ENCODE measurements at places on chromosomes 5 and 9.

GRCh38 chr9:35335164-35335563 is 154.7 kb upstream of the RUSC2 start:
- no peak for DNase-seq

DNA sequence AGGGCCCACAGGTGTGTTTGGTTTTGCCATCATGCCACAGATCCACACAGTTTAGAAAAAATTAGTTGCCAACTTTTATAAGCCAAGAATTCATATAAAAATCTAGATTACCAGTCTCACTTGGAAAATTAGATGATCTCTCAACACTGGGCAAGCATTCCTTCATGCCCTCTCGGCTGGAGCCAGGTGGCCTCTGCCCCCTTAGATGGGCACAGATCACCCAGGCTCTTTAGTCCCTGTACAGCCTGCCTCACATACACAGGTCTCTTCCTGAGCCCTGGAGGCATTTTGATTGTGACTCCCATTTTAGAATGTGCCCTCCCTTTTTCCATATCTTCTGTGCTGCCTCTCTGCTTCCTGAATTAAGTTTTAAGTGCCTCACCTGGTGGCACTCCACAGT is 20.0 kb downstream of the ACO1 start:
- DNase-seq, result no peak

DNA sequence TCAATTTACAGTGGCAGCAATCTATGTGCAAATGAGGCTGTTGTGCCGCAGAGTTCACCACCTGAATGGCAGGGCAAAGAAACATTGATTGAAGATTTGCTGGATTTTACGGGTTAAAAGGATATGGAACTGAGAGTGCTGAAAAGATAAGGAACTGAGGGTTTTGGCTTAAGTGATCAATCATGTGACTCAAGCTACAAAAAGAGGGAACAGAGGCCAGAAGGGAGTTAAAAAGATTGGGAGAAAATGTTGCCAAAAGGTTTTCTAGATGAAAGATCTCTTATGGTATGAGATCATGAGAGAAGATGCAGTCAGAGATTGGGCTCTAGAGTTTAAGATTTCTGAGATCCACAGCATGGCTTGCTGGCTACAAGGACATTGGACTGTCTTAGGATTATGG is 7.9 kb upstream of the RIMOC1 start:
- no peak for DNase-seq

DNA sequence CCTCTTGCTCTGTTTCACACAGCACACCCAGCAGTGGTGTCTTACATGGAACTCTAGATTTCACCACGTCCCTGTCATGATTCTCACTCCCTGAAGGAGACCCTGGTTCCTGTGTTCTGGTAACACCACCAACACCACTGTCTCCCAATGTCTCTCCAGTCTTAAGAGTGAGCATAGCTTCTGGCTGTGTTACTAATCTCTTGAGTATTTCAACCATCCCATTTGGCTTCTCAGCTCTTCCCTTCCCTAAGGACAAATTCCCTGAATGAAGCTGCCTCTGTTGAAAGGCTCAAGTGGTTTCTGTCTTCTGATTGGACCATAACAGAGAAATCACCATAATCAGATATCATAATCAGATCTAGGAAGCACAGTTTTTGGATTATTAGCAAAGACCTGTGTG is 311.8 kb downstream of the DNAH5 start:
- DNase-seq, result no peak

DNA sequence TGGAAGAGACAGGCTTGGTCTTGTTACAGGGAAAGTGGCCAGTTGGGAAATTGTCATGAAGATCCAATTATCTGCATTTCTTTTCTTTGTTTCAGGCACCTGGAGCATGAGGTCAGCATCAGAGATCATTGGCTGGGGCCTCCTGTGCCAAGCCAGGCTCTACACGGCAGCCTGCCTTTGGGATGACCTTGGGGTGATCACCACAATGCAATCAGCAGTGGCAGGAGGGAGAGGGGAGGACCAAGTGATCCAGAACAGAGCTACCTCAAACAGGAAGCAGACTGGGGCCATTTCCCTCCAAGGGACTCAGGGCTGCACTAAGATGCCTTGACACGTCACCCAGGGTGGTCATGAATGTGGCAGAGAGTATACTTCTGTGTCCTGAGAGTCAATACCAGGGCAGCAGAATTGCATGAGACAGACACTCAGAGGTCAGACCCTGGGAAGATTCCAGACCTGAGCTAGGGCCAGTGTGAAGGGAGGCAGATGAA is 8.9 kb downstream of the SMIM23 start:
- no peak for DNase-seq

DNA sequence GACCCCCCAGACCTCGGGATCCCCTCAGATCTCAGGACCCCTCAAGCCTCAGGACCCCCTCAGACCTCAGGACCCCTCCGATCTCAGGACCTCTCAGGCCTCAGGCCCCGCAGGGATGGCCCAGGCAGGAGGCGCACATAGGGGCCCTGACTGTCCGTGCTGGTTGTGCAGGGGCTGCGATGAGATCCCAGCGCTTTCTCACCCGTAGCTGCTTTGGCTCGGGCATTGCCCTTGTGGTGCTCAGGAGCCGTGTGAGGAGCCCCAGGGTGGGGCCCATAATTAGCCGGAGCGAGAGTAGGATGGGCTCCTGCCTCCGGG is 680 bp upstream of the LPCAT1 start:
- no peak for DNase-seq

DNA sequence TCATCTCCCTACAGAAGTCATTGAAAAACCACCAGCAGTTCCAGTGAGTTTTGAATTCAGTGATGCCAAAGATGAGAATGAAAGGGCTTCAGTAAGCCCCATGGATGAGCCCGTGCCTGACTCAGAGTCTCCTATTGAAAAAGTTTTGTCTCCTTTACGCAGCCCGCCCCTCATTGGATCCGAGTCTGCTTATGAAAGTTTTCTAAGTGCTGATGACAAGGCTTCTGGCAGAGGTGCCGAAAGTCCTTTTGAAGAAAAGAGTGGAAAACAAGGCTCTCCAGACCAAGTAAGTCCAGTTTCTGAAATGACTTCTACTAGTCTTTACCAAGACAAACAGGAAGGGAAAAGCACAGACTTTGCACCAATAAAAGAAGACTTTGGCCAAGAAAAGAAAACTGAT is 90.1 kb downstream of the MAP1B start:
- no peak for DNase-seq

Data from stimulated activated CD8-positive, alpha-beta memory T cell treated with anti-CD3 and anti-CD28 coated beads, Interleukin-12 subunit alpha, Interleukin-12 subunit beta, amount 100 ng/mL, for 4 hours (primary cell).